ENCODE measurements at places on chromosomes 12 and 14.
A peak's percentile ranks its signal among the peaks of the same experiment; 100 is the strongest.

- no peak for DNase-seq
Observed at GRCh38 chr14:77063571-77064171, 34.4 kb upstream of the CIPC start.

DNA sequence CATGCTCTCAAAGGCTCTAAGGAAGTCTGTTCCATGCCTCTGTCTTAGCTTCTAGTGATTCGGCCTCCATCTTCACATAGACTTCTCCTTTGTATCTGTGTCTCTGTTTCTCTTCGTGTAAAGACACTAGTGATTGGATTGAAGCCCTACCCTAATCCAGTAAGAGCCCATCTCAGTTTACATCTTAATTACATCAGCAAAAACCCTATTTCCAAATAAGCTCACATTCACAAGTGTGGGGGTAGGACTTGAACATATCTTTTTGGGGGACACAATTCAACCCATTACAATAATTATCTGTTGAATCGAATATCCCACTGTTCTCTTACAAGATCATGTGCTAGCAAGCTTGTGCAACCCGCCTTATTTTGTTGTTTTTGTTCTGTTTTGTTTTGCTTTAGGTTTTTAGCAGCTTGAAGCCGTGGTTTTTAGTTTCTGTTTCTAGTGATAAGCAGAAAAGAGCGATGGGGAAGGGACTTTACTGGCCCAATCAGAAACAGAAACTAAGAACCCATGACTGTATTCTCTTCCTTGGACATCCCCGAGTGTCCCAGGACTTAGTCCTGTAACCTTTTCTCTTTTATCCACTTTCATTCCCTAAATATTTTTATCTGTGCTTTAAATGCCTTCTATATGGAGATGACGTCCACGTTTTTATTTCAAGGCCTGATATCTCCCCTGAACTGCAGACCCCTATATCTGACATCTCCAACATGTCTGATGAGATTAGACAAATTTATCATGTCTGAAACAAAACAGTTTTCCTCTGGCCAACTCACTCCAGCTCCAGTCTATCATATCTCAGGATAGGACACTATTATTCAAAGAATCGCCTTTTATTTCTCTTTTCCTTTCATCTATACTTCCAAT is 353.0 kb downstream of the CCDC91 start:
- DNase-seq = no peak

GRCh38 chr14:82003426-82003825 is 469.8 kb upstream of the SEL1L start:
- DNase-seq = no peak

- no peak for DNase-seq
Observed at GRCh38 chr12:11927286-11927935, 143.3 kb upstream of the BCL2L14 start.

- no peak for DNase-seq
Observed at GRCh38 chr12:39931857-39932256, 174.0 kb downstream of the SLC2A13 start.

DNA sequence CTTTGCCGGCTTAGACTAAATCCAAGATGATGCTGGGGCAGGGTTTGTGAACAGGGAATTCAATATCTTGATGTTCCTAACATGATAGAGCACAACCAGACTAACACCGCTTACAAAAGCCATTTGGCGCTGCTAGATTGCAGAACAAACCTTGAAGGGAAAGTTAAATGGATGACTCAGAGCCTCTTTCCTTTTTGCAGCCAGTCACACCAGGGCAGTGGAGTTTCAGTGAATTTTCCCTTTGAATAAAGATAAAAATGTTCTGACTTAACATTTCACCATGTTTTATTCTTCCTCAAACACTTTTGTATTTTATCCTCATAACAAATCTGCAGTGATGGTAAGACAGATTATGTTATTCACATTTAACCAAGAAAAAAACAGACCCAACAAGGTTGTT is 47.3 kb downstream of the PDE6H start:
- no peak for DNase-seq

DNA sequence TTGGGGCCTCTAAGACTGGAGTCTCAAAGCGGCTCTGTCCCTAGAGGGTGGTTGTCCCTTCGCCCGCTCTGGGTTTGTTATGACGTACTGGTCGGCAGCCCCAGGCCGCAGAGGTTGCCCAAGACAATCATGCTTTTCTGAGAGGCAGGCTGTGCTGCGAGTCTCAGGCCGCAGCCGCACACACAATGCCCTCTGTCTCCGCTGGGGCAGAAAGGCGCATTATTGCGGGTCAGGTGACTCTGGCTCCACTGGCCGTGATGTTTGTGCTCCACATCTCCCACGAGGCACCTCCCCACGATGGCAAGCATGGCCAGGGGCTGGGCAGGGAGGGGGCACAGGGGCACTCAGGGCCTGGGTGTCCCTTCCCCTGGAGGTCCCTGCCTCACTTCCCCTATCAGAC is 21.0 kb upstream of the PLEKHG3 start:
- no peak for DNase-seq

DNA sequence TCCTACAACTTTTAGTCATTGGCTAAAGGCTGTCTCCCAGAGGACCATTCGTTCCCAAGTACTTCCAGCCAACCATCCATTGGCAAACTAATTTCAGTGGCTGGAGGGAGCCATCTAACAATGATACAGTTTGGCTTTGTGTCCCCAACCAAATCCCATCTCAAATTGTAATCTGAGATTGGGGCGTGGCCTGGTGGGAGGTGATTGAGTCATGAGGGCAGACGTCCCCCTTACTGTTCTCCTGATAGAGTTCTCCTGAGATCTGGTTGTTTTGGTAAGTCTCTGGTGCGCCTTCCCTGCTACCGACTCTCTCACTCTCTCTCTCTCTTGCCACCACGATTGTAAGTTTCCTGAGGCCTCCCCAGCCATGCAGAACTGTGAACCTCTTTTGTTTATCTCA is 99.7 kb upstream of the FUT8 start:
- DNase-seq = no peak

DNA sequence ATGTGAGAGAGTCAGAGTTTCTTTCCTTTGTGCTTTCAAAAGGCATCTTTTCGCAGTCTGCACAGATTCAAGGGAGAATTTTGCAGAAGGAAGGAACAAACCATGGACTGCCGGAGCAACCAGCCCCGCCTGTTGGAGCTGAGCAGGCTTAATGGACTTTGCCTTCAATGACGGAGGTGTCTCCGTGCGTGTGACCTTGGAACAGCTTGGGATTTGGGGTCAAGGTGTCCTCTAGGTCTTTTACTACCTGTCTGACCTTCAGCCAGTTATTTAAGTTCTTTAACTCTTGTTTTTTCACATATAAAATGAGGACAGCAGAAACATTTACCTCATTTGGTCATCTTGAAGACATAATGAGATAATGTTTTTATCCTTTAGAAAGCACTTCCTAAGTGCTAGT is 4.1 kb downstream of the FGF23 start:
- no peak for DNase-seq

DNA sequence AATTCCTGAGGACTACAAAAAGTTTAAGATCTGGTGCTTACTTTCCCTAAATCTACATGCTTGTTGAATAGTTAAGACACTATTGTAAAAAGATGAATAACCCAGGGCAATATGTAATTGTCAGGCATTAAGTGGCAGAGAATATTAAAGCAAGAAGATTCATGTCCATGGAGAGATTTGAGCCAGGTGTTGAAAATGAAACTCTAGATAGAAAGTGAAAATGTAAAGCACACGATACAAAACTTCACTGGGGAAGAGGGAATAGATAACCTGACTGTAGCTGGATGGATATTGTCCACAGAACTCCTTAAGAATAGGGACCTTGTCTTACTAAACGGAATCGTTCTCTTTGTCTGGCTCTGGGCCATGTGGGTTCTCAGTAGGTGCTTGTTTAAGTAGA is 5.0 kb downstream of the CAND1 start:
- DNase-seq = no peak

DNA sequence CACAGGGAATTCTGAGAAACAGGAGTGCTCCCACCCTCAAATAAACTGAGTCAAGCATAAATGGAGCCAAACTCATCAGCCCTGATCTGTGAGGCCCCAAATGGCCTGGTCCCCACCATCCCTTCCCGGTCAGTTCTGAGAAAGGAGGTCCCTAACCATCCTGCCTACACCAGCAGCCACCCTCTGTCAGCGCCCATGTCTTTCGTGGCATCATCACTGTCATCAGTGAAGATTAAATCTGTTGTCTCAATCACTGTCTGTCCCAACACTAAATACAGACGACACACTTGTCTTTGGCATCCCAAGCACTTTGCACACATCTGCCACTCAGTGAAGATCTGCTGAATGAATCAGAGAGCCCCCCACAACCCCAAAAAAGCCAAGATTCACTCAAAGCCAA is 22.4 kb downstream of the VPS37B start:
- DNase-seq = no peak

GRCh38 chr12:31958569-31959160 is 550 bp upstream of the RESF1 start:
- DNase-seq = no peak

- no peak for DNase-seq
Observed at GRCh38 chr14:34436960-34437728, 24.9 kb downstream of the SPTSSA start.

DNA sequence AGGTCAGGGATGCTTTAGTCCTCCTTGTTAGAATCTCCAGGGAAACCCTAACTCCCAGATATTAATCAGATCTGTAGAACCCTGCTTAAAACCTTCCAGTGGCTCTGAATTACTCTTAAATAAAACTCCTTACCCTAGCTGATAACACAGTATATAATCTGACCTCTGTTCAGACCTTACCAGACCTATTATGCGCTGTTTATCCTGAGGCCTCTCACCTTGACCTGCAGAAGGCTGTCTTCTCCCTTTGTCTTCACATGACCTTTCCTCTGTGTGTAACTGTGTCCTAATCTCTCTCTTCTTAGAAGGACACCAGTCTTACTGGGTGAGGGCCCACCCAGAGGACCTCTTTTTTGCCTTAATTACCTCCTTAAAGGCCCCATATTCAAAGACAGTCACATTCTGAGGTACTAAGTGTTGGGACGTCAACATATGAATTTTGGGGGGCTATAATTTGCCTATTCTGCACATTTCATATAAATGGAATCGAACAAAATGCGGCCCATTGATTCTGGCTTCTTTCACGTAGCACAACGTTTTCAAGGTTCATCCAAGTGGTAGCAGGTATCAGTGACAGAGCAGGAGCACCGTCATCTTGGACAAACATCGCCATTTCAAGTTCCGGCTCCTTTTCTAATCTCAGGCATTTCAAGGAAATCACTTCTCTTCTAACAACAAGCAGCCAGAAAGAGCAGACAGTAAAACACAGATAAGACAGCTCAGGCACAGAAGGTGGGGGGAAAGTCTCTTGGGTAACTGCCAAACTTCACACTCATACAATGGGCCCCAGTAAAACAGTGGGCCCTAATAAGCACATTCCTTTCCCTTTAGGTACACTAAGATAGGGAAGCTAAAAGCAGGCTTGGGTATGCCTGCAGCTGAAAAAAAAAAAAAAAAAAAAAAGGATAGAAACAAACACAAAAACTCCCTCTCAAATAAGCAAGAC is 200.2 kb upstream of the NUDT4 start:
- no peak for DNase-seq

DNA sequence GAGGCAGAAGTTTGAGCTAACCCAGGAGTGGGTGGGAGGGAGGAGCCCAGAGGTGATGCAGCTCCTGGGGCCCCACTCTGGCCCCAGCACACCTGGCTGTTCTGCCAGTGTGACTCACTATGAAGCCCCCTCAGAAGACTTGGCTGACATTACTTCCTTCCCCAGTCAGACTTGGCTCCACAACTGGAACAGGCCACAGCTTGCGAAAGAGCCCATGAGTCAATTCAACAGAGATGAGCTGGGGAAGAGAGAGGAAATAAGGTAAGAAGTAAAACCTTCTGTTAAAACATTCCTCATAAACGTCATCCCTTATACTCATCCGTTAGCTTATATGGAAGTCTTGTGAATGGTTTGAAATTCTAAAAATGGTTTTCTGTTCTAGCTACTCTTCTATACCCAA is 245.9 kb downstream of the ADAMTS20 start:
- no peak for DNase-seq

DNA sequence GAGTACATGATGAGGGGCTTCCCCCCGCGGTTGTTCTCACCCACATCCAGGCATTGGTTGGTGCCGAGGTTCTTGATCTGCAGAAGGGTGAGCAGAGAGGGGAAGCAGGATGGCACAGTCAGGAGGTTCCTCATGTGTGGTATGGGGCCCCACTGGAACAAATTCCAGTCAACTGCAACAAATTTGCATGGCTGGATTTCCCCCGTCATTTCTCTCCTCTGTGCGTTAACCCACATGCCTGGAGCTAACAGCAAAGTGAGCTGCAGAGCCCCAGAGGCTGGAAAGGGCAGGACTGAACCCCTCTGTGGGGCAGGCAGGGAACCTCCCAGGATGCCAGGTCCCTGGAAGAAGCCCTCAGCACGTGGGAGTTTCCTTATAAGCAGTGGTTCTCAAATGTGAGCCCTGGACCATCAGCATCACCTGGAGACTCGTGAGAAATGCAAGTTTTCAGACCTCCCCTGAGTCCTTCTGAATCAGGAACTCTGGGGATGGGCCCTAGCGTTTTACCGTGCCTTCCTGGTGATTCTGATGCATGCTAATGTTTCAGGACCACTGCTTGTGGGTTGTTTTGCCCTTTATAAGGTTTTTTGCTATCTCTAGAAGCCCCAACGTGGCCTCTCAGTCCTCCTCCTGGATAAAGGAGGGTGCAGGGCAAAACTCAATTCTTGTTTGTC is 11.0 kb upstream of the CELA1 start:
- peak; percentile 87 for DNase-seq

DNA sequence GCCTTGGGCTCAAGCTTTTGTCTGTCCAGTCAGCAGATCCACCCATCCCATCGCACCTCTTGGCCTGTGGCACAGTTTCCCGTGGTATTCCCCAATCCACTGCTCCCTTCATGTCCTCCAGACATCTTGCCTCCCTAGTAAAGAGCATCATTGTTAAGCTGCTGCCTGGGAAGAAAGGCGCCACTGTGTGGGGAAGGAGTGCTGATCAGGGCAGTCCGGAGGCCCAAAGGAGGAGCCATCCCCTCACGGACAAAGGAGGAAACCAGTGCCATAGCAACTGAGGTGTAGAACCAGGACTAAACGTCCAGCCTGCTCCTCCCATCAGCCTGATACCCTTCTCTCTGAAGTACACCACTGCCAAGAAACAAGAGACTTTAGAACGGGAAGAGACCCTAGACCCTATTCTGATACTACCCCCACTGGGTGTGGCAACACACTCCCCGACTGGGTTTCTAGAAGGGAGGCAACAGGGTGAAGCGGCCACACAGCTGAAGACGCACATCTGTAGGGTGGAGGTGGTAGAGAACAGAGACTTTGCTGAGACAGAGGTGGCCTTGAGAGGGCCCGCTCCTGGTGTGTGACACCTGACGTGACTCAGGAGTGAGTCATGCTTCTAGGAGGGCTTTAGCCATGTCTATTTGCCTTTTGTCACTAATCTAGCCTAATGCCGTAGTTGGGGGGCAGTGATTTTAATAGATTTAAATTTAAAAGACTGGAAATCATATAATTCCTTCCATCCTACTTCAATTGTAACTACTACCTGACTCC is 185.0 kb downstream of the DPF3 start:
- no peak for DNase-seq

- DNase-seq = no peak
Observed at GRCh38 chr12:3551976-3552725, 61.1 kb downstream of the PRMT8 start.

GRCh38 chr12:87988534-87988933 is 40.7 kb downstream of the C12orf50 start:
- DNase-seq = no peak

- no peak for DNase-seq
Observed at GRCh38 chr14:95316821-95317220, 2.9 kb downstream of the CLMN start.

Measured in naive B cell (primary cell).